ENCODE measurements at places on chromosomes 5 and 9.
A peak's percentile ranks its signal among the peaks of the same experiment; 100 is the strongest.

- DNase-seq = no peak
Observed at GRCh38 chr5:95863383-95863757, 40.8 kb upstream of the GLRX start.

- peak; percentile 19 for DNase-seq
Observed at GRCh38 chr5:126972062-126972895, 58.1 kb downstream of the MARCHF3 start.

GRCh38 chr5:110836851-110837250, 98.0 kb downstream of the SLC25A46 start:
- DNase-seq = no peak

- no peak for DNase-seq
Observed at GRCh38 chr5:1108023-1108864, 3.6 kb downstream of the SLC12A7 start.

DNA sequence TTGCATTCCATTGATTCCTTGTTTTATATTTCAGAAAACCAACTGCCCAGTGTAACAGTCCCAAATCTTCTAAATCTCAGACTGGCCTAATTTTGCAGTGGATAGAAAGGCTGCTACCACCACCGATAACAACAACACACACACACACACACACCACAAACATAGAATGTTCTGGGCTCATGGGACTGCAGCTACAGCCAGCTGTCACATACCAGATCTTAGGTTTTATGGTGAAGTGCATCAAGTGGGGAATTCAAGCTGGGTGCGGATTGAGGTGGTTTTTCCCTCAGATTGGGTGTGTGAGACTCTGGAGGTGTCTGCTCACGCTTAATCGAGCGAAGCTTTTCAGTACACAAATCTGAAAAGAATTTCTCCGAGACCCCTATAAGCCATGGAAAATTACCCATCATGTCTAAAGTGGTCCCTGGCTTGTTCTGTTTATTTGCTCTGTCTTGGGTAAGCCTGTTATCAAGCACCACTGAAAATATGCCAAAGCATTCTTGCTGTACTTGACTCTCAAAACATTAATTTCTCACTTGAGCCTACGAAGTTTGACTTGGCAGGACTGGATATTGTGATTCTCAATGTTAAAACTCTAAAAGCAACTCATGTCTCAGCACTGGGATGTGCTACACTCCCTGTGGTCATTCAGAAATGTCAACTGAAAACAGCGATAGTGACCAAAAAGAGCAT, 71.1 kb downstream of the ALDH7A1 start:
- no peak for DNase-seq

- DNase-seq = no peak
Observed at GRCh38 chr9:7304627-7304995, 495.0 kb downstream of the DMAC1 start.
